Left lung (tissue), 14 donors: ENCODE measurements at places on chromosomes 7 and 10. TPM values are rescaled to one million over a fixed set of nuclear protein-coding genes. Genes with fewer than 3 reads are reported as not detected.

DNA sequence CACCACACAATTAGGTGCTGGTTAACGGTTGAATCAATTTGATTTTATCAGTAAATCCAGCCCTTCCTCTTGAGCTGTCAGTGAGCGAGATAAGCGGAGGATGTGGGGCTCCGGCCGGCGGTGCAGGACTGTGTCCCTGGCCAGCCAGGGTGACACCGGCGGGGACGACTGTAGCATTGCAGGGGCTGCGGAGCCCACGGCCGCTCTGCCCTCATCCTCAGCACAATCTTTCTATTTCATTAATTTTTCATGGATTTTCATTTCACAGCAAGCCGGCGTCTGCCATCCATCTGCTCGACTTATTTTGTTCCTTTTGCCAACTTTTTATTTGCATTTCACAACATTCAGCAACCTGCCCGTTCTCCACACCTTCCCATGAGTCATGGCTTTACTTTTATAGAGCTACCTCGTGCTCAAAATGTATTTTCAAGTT, 4.7 kb downstream of the ADARB2 start:
- DNase-seq, result peak; percentile 61
- peaks cover 92% of the 10 kb centered on the region for H3K27me3 ChIP-seq
- no peak overlapping the region for H3K27ac ChIP-seq
- no peaks in the 10 kb centered on the region for H3K4me1 ChIP-seq
- H3K4me3 ChIP-seq, result no peak overlapping the region
- no peaks in the 10 kb centered on the region for H3K36me3 ChIP-seq

GRCh38 chr7:22578007-22578733, 78.2 kb upstream of the STEAP1B start:
- DNase-seq, result no peak
- H3K36me3 ChIP-seq, result no peaks in the 10 kb centered on the region
- peak overlapping the region; percentile 86 for H3K27ac ChIP-seq
- peaks cover 55% of the 10 kb centered on the region for H3K4me1 ChIP-seq
- no peaks in the 10 kb centered on the region for H3K27me3 ChIP-seq

The CNPY1 gene
- not detected for total RNA-seq

The GLCCI1 gene
- total RNA-seq, result 42.6 TPM

The GPR141 gene
- total RNA-seq, result 8.6 TPM

The TWIST1 gene
- 0.47 TPM for total RNA-seq

DNA sequence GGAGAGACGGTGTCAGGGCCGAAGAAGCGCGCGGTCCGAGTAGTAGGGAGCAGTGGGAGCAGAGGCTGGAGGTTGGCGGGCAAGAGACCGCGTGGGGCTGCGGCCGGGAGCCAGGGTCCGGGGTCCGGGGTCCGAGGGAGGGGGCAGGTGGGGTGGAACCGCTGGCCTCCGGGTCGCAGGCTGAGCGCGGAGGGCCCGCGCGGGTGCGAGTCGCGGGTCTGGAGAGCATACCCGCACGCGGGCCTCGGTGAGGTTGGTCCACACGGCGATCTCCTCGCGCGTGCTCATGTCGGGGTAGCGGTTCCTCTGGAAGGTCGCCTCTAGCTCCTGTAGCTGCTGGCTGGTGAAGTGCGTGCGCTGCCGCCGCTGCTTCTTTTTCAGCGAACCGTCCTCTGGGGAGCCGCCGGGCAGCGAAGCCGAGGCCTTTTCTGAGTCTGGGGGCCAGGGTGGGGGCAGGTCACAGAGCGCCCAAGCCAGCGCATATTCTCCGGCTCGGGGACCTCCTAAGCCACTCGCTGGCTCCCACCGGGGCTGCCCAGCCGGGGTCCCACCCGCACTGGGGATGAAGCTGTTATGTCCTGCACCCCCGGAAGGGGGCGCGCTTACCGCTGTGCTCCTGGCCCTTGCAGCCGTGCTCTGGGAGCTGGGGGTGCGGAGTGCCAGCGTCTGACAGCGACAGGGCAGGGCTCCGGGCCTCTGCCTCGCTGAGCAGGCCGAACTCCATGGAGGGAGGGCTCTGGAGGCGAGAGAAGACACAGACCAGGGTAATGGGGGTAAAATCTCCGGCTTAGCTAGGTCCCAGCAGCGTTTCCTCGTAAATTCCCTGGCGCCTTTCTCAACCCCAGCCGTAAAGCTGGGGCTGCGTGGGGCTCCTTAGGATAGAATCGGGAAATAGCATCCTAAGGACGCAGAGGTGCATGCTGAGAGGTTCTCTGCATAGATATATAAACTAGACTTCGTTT, 5.5 kb downstream of the ELOVL3 start:
- H3K36me3 ChIP-seq, result no peaks in the 10 kb centered on the region
- peaks cover 16% of the 10 kb centered on the region for H3K27me3 ChIP-seq

GRCh38 chr10:69558559-69558958, 14.7 kb downstream of the NEUROG3 start:
- H3K4me3 ChIP-seq, result no peak overlapping the region
- no peaks in the 10 kb centered on the region for H3K27me3 ChIP-seq
- H3K4me1 ChIP-seq, result no peaks in the 10 kb centered on the region
- no peak for DNase-seq
- no peak overlapping the region for H3K27ac ChIP-seq

The AKR1C1 gene
- total RNA-seq, result 21.0 TPM

- H3K27me3 ChIP-seq, result no peaks in the 10 kb centered on the region
- DNase-seq, result no peak
- no peak overlapping the region for H3K27ac ChIP-seq
- H3K4me3 ChIP-seq, result no peak overlapping the region
- no peaks in the 10 kb centered on the region for H3K36me3 ChIP-seq
Measured at GRCh38 chr10:78628976-78629375, 439.8 kb upstream of the ZMIZ1 start.

- no peak overlapping the region for H3K27ac ChIP-seq
- no peaks in the 10 kb centered on the region for H3K36me3 ChIP-seq
- peaks cover 8% of the 10 kb centered on the region for H3K4me1 ChIP-seq
- H3K4me3 ChIP-seq, result no peak overlapping the region
Measured at GRCh38 chr7:142488842-142489241, 231.0 kb upstream of the PRSS58 start.

- no peaks in the 10 kb centered on the region for H3K27me3 ChIP-seq
- H3K36me3 ChIP-seq, result no peaks in the 10 kb centered on the region
- no peaks in the 10 kb centered on the region for H3K4me1 ChIP-seq
- H3K27ac ChIP-seq, result no peak overlapping the region
- no peak for DNase-seq
Measured at GRCh38 chr10:34854147-34854601, 39.1 kb upstream of the PARD3 start.

DNA sequence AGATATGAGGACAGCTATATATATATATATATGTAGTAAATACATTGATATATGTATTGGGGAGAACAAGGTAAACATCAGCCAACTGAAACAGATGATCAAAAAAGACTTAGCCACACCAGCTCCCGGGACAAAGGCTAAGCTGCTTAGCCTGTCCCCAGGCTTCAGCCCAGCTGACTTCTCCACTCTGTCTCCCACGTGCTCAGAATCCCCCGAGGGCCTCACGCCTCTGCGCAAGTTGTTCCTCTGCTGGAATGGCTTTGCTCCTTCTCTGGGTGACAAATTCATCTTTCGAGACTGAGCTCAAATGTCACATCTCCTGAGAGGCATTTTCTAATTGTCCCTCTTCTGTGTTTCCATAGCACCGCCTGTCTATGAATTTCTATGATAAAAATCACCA, 8.6 kb upstream of the INSIG1 start:
- no peak overlapping the region for H3K27ac ChIP-seq
- H3K27me3 ChIP-seq, result no peaks in the 10 kb centered on the region
- peaks cover 8% of the 10 kb centered on the region for H3K4me1 ChIP-seq
- no peak for DNase-seq
- H3K36me3 ChIP-seq, result no peaks in the 10 kb centered on the region

The MKX gene
- total RNA-seq, result 1.3 TPM

The HBP1 gene
- total RNA-seq, result 47.9 TPM

DNA sequence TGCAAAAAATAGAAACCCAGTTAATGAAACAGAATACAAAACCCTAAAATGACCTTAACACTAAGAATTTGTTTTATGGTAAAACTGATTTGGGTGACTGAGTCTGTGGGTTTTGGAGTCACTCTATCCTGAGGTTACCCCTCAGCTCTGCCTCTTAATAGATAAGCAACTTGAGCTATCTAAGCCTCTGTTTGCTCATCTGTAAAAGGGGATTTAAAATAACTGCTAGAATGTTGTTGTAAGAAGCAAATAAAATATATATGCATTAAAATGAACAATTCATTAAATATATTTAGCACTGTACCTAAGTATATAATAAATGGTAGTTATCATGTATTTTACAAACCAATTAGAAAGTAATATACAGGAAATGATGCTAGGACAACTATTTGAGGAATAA, 115.4 kb downstream of the CABCOCO1 start:
- H3K4me1 ChIP-seq, result no peaks in the 10 kb centered on the region
- H3K27me3 ChIP-seq, result no peaks in the 10 kb centered on the region
- H3K4me3 ChIP-seq, result no peak overlapping the region

GRCh38 chr7:69882269-69882668, 284.0 kb downstream of the AUTS2 start:
- no peaks in the 10 kb centered on the region for H3K36me3 ChIP-seq
- H3K4me3 ChIP-seq, result no peak overlapping the region
- no peaks in the 10 kb centered on the region for H3K27me3 ChIP-seq
- no peak for DNase-seq
